ENCODE measurements at places on chromosomes 7 and 10. TPM values are rescaled to one million over a fixed set of nuclear protein-coding genes. Genes with fewer than 3 reads are reported as not detected.
A peak's percentile ranks its signal among the peaks of the same experiment; 100 is the strongest.

GRCh38 chr7:112550468-112551060, 69.8 kb downstream of the LSMEM1 start:
- DNase-seq = no peak

DNA sequence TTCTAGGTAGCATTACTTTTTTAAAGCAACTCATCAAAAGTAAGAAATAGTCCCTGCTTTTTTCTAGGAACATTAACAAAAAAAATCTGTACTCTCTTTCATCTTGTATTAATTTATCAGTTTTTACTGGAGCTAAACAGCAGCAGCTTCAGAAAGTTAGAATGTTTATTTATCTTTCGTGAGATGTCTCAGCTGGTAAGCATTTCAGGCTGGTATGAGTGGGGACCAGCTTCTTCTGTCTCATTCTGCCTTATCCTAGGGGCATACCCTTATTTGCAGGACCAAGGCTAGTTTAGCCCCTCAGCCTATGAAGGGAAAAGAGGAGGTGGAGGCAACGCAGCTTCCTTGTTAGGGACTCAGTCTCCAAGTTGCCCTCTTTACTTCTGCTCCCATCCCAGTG, 35.1 kb downstream of the LANCL2 start:
- no peak for DNase-seq

- no peak for DNase-seq
Observed at GRCh38 chr7:36309716-36310115, 79.9 kb upstream of the ANLN start.

- DNase-seq = no peak
Observed at GRCh38 chr10:132868995-132869394, 73.4 kb downstream of the CFAP46 start.

- peak; percentile 26 for DNase-seq
Observed at GRCh38 chr7:139034855-139035585, 822 bp downstream of the ZC3HAV1L start.

GRCh38 chr7:135074096-135074495, 73.8 kb upstream of the TMEM140 start:
- no peak for DNase-seq

DNA sequence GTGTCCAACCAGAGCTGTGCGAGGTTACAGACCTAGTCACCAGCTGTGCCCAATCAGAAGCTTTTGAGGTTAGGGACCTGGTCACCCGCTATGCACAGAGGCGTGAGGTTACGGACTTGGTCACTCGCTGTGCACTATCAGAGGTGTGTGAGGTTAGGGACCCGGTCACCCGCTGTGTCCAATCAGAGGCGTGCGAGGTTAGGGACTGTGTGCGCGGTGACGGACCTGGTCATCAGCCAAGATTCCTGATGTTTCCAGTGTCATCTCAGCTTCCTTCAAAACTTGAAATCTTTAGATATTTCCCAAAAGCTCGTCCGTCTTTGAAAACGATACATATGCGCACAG, 182.1 kb downstream of the DIP2C start:
- DNase-seq = no peak

DNA sequence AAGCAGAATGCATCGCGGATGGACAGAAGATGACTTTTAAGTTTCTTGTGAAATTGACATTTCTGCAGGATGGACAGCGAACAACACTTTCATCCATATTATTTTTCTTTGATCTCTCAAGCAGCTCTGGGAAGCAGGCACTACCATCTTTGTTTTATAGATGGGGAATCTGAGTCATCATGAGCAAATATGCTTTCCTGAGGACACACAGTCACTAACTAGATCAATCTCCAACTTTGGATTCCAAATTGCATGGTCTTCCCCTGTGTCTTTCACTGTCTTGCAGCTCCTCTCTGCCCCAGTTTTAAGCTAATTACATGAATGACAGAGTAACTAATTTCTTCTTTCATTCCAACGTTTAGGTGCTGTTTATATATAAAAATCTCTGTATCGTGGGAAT, 201.5 kb downstream of the ADAM12 start:
- DNase-seq = no peak

DNA sequence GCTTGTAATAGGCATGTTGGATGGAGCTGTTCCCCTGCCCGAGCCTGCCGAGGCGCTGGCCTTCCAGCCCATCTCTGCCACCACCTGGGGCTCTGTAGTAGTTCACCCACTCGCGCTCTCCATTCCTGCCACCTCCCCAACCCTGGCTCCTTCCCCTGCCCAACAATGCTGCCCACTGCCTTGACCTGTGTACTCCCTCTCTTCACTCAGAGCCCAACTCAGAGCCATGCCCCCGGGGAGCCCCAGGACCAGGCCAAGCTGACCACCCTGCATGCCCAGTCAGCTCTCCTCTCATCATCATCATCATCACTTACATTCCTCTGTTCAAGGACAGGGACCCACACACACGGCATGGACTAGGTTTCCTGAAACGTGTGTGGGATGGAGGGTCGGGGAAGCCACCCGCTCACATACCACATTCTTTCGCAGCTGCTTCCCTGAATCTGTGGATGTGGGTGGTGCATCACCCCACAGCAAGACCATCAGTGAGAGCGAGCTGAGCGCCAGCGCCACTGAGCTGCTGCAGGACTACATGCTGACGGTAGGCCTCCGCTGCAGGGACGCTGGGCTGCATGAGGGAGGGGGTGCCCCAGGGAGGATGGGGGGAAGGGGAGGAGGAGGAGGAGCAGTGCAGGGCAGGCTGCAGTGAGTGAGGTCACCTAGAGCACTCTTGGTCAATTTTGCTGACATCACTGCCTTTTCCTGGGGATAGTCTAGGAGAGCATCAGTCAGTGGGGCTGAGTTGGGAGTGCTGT, 15.6 kb downstream of the NACAD start:
- DNase-seq = no peak

Gene GNGT1
- polyA plus RNA-seq = not detected

Gene CPA1
- 1.0 TPM for polyA plus RNA-seq

Gene ANK3
- polyA plus RNA-seq = 154 TPM

Gene MMRN2
- polyA plus RNA-seq = 26.7 TPM

Gene SLC18A3
- not detected for polyA plus RNA-seq

Gene AKR1C8
- polyA plus RNA-seq = 0.25 TPM

Gene HIBADH
- 87.1 TPM for polyA plus RNA-seq
